Stimulated activated CD8-positive, alpha-beta memory T cell treated with anti-CD3 and anti-CD28 coated beads, Interleukin-4, amount 100 ng/mL, for 4 hours (primary cell): ENCODE measurements at places on chromosomes 5 and 9.

- DNase-seq: no peak
Observed at GRCh38 chr5:137192293-137192743, 306.8 kb downstream of the SPOCK1 start.

- no peak for DNase-seq
Observed at GRCh38 chr5:157479166-157479565, 19.2 kb downstream of the NIPAL4 start.

- no peak for DNase-seq
Observed at GRCh38 chr9:14797435-14797834, 74.9 kb upstream of the CER1 start.

DNA sequence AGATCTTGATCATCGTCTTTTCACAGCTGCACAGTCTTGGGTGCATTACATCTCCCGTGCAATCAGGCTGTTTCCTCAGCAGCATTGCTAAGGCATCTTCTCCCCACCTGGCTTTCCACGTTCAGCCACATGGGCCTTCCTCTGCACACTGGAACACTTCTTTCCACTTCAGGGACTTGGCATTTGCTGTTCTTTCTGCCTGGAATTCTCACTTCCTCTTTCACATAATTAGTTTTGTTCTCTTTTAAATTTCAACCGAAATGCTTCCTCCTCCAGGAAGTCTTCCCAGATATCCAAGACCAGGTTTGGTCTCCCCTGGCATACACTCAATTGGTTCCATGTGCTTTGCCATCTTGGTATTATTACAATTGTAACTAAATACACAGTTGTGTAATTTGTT is 43.8 kb downstream of the WHRN start:
- DNase-seq: no peak

GRCh38 chr9:16625811-16626210 is 244.7 kb downstream of the BNC2 start:
- DNase-seq: no peak

DNA sequence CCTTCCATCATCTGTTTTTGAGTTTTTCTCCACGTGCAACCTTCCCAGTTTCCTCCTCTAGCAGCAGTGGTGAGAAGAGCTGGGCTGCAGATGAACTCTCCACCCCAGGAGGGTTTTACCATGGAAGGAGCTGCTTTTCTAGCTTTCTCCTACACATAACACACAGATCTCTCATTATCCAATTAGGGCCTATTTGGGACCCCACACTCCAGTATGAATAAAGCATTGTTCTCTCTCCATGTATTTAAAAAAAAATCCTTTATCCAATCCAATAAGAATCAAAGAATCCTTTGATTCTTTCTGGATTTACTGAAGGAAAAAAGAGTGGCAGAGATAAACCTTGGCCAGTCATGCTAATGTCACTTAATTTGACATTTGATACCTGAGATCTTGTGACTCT is 31.6 kb upstream of the NAA35 start:
- no peak for DNase-seq

GRCh38 chr9:89661956-89662717 is 57.3 kb downstream of the GADD45G start:
- no peak for DNase-seq

- DNase-seq: no peak
Observed at GRCh38 chr5:6090079-6090654, 288.2 kb downstream of the MED10 start.
